Activated T-helper 1 cell treated with anti-CD3 and anti-CD28 coated beads, Interleukin-12 subunit alpha, Interleukin-12 subunit beta, Interleukin-2, Interleukin-4 antibody, amounts not matched to agents 30 ng/mL and 10 ng/mL and 1 ng/mL, durations not matched to agents 14 hours and 24 hours and 36 hours (primary cell): ENCODE measurements at places on chromosomes 16 and 17.

DNA sequence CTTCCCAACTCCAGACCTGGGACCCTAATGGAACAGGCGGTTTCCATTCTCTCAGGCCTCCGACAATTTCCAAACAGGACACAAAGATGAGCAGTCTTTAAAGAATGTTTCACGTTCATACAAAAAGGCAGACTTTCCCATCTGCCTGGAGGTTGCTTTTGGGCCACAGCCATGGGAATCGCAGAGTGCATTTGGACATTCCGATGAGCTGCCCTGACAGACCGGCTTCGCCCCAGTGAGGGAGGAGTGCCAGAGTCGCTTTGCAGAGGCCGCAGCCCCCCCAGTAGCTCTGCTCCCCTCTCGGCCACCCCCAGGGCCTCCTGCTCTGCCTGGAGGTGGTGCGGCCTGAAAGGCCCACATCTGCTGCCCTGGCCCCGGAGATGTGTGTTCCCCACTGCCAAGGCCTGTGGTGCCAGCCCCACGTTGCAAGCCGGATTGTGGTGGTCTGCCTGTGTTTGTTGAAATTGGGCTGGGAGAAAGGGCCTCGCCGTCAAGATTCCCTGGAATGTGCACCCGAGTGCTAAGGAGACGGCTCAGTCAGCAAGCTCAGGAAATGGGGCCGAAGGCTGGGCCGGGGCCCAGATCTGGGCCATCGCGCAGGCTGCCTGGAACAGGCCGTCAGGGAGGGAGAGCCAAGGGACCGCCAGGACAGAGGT is 89.8 kb downstream of the C16orf95 start:
- no peak for DNase-seq

GRCh38 chr17:28249706-28250105 is 69.3 kb upstream of the TMEM97 start:
- no peak for DNase-seq

- DNase-seq = no peak
Measured at GRCh38 chr17:75096082-75096625, 8.4 kb downstream of the SLC16A5 start.

DNA sequence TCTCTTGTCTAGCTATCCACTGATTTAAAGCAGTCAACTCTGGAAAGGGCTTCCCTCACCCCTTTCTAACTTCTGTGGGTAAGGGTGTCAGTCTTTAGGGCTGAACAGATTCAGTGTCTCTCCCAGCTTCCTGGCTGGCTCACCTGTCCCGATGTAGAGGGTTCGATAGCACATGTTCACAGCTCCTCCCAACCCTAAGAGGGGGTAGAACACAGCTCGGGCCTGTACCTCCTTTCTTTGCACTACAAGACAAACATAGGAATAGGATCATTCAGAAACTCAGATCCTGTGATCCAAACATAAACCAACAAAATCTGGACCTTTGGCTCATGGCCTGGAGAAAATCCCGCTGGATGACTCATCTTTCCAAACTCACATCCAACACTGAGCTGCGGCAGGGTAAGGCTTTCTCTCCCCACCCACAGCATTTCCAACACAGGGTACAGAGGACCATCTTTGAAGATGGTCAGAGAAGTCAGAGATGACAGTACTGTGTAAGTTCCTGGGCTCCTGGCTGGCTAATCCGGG is 5.8 kb upstream of the DHRS13 start:
- no peak for DNase-seq

GRCh38 chr17:42131981-42132432 is 9.4 kb downstream of the HSPB9 start:
- no peak for DNase-seq

- DNase-seq = no peak
Measured at GRCh38 chr17:44707755-44708400, 587 bp upstream of the DBF4B start.

DNA sequence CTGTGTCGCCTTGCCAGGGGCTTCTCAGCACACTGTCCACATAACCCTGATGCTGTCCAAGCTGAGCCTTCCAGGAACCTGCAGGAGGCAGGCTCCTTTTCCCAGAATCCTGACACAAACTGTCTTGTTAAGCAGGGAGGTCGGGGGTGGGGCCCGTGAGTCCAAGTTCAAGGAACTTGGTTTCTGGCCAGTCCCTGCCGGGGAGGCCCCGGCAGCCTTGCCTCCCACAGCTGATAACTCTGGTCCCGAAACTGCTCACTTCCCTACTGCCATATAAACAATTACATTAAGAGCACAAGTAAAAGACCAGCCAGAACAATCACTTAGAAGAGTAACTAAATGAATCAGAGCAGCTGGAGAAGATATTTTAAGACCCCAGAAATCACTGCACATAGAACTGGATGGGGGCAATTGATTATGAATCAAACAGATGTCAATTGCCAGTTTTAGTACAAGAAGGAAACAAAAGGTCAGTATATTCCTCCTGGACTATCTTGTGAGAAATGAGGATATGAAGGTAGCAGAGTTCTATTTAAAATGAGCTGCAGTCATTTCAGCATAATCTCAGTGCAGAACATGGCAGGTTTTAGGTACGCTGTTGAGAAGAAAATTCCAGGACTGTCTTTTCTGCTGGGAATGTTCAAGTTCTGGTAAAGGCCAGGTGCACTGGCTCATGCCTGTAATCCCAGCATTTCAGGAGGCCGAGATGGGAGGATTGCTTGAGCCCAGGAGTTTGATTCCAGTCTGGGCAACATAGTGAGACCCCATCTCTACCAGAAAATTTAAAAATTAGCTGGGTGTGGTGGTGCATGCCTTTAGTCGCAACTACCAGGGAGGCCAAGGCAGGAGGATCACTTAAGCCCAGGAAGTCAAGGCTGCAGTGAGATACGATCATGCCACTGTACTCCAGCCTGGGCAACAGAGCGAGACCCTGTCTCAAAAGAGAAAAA is 169.8 kb downstream of the PITPNC1 start:
- no peak for DNase-seq

- DNase-seq = no peak
Measured at GRCh38 chr16:85871756-85872155, 27.2 kb upstream of the IRF8 start.

- no peak for DNase-seq
Measured at GRCh38 chr16:88909431-88910210, 43.2 kb upstream of the PABPN1L start.

DNA sequence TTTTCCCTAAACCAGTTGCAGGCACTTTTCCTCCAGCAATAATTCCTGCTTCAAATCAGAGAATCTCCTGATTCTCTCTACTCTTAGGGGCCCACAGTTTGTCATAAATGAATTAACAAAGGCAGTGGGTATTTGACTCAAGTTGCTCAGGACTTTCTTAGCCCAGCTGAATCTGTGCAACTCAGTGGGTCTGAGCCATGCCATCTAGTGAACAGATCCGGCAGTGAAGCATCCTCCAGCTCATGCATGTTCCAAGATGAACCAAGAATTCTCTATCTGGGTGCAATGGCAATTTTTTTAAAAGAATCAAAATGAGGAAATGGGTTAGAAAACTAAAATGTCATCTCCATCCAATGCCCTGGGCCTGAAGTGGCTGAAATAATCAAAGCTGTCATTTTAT is 575.2 kb upstream of the CDH11 start:
- DNase-seq = no peak

DNA sequence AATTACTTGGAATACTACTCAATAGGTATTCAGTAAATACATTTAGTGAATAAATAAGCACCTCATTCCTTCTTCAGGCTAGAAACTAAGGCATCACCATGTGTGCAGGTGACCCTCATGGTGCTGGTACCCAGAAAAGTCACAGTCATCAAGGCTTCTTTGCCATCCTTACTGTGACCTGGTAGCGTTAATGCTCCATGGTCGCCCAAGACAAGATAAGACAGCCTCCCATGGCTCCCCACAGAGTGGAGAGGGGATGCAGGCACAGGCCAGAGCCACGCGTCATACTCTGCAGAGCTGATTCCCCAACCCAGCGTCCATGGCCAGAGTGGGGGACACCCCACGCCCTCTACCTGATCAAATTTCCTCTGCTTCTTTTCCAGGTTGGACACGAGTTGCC is 73.8 kb downstream of the NDE1 start:
- DNase-seq = no peak

DNA sequence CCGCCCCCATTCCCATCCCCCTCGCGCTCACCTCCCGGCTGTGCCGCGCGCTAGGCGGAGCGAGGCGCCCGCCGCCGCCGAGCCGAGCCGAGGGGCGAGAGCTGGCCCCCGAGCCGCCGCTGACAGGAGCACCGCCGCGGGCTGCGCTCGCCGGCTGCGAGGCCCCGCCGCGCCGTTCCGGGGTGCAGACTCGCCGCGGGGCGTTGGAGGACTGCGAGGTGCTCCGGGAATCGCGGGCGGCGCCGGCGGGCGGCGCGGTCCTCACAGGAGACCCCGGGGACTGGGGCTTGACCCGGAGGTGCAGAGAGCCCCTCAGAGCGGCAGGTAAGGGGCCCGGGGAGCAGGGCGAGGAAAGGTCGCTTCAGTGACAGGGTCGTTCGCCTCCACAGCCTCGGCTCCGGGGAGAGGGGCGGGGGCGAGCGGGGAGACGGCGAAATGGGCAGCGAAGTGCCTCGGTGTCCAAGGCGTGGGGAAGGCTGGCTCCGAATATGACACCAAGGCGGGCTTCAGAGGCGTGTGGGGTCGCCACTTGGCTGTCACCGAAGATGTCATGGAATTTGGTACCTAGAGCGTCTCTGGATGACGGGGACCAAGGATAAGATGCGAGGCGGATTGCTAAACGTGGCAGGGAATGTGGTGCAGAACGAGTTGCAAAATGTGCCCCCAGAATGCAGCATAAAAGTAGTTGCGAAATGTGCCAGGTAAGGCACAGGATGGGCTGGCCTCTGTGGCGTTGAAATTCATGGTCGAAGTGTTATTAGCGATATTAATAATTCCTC is 580 bp downstream of the TANC2 start:
- no peak for DNase-seq

DNA sequence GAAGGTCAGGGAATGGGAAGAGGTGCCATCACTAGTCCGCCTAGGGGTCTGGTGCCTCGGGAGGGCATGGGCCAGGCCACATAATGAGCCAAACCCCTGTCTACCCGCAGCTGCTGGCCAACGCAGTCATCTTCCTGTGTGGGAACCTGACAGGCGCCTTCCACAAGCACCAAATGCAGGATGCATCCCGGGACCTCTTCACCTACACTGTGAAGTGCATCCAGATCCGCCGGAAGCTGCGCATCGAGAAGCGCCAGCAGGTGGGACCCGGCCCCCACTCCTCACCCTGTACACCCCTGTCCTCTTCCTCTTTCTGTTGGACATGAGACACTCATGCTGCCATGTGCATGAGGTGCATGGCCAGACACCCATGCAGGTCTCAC is 26.2 kb downstream of the ADCY7 start:
- DNase-seq = no peak

GRCh38 chr17:2924211-2924610 is 128.0 kb downstream of the RAP1GAP2 start:
- no peak for DNase-seq

DNA sequence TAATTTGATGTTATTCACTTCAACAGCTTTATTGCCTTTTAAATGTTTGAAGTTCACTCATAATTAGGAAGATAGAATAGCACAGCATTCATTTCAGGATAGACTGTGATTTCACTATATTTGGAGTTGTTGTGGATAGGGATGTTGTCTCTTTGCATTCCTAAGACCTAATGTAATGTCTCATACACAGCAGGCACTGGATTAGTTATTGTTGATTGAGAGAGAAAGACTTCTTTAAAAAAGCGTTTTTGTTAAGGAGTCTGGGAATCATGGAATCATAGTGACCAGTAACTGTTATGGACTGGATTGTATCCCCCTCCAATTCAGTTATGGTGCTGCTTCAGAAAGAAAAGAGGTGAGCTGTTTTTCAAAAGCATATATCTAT is 122.0 kb downstream of the USP22 start:
- DNase-seq = no peak

GRCh38 chr17:17150448-17150800 is 55.7 kb downstream of the PLD6 start:
- DNase-seq = no peak

GRCh38 chr16:49964973-49965372 is 60.1 kb upstream of the CNEP1R1 start:
- no peak for DNase-seq

DNA sequence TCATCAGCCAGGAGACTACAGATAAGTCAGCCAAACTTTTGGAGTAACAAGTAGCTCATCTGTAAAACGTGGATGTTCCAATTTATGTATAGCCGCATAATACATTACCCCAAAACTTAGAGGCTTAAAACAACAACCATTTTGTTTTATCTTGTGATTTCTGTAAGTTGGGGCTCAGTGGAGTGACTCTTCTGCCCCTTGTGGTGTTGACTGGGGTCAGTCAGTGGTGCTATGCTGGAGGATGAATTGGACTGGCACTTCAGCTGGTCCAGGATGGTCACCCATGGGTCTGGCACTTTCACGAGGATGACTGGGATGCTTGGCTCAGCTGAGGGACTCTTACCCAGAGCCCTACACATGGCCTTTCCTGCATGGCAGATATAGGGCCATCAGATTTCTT is 172.5 kb downstream of the WWOX start:
- no peak for DNase-seq

DNA sequence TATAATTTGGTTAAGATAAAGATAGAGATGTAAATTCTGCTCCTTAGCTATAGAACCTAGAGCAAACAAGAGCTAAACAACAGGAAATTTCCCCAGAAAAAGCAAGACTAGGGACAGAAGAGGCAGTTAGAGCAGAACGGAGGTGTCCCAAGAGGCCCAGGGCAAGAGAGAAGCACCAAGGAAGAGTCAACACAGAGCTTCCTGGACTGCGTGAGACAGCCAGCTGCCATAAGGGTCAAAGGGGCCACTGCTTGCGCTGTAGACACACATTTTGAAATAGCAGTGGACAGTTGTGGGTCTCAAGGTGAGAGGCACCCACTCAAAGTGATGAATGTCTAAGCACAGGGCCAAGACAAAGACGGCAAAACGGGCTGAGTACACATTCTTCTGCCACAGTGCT is 156.6 kb downstream of the PARN start:
- no peak for DNase-seq

DNA sequence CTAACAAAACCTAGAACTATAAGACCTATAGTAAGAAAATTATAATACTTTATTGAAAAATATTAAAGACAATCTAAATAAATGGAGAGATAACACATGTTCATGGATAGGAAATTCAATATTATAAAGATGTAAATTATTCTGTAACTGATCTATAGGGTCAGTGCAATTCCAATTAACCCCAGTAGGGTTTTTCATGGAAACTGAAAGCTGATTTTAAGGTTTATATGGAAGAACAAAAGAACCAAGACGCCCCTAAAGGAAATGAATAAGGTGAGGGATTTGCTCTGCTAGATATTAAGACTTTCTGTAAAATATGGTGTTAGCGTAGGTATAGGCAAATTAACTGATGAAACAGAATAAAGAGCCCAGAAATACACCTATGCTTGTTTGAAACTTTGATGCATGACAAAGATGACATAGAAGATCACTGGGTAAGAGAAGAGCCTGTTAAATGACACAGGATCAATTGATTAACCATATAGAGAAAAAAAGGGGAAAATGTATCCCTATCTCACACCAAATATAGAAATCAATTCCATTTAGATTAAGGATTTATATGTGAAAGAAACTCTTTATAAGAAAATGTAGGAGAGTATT is 3.0 kb downstream of the ICAM2 start:
- no peak for DNase-seq

- DNase-seq = no peak
Measured at GRCh38 chr17:50189550-50190292, 11.7 kb downstream of the COL1A1 start.
